ENCODE measurements at places on chromosomes 6 and 20. TPM values are rescaled to one million over a fixed set of nuclear protein-coding genes. Genes with fewer than 3 reads are reported as not detected.

GRCh38 chr20:53101992-53102760 is 130.0 kb downstream of the TSHZ2 start:
- no peak overlapping the region for H3K4me3 ChIP-seq
- H3K27me3 ChIP-seq: no peaks in the 10 kb centered on the region
- H3K27ac ChIP-seq: no peak overlapping the region

DNA sequence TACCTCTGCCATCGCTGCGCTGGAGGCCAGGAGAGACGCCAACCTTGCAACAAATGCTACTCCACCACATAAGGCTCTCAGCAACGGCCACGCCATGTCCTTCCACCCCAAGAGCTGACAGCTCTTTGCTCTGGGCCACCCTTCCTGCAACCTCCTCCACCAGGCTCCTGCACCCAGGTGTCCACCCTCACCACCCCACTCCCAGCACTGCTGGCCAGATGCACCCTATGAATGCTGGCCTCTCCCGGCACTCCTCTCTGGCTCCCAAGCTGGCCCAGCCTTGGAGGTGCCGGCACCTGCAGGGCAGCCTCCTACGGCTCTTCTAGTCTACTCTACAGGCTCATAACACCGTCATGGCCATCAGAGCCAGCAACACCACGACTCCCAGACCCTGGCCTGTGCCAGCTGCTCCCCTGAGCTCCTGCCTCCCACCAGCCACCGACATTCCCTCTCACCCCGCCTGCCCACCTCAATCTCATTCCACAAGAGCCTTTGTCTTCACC is 11.2 kb downstream of the TAF4 start:
- DNase-seq: no peak
- peaks cover 4% of the 10 kb centered on the region for H3K36me3 ChIP-seq
- H3K4me1 ChIP-seq: peaks cover 16% of the 10 kb centered on the region

GRCh38 chr20:21661488-21662055 is 43.9 kb upstream of the PAX1 start:
- no peaks in the 10 kb centered on the region for H3K36me3 ChIP-seq
- peaks cover 23% of the 10 kb centered on the region for H3K27me3 ChIP-seq
- no peak overlapping the region for H3K4me3 ChIP-seq
- no peaks in the 10 kb centered on the region for H3K4me1 ChIP-seq
- H3K27ac ChIP-seq: no peak overlapping the region
- no peak for DNase-seq

DNA sequence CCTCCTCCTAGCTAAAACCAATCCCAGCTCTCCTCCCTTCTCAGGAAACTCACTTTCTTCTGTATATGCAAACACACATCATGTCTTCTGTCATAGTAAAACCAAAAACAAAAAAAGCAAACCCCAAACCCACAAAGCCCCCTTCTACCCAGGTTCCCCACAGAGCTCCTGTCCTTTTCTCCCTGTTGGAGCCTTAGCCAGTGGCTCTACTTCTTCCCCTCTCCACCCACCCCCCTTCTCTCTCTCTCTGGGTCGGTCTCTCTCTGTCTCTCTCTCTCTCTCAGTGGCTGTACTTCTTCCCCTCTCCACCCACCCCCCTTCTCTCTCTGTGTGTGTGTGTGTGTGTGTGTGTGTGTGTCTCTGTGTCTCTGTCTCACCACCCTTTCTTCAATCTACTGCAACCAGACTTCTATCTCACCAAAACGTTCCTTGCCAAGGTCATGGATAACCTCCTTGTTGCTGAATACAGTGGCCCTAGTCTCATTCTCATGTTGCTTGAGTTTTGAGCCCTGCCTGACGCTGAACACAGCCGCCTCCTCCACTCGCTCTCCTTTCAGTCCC is 8.7 kb upstream of the OSER1 start:
- H3K4me3 ChIP-seq: no peak overlapping the region
- H3K36me3 ChIP-seq: no peaks in the 10 kb centered on the region
- DNase-seq: no peak
- H3K27me3 ChIP-seq: no peaks in the 10 kb centered on the region

The PRR18 gene
- total RNA-seq: 0.80 TPM

DNA sequence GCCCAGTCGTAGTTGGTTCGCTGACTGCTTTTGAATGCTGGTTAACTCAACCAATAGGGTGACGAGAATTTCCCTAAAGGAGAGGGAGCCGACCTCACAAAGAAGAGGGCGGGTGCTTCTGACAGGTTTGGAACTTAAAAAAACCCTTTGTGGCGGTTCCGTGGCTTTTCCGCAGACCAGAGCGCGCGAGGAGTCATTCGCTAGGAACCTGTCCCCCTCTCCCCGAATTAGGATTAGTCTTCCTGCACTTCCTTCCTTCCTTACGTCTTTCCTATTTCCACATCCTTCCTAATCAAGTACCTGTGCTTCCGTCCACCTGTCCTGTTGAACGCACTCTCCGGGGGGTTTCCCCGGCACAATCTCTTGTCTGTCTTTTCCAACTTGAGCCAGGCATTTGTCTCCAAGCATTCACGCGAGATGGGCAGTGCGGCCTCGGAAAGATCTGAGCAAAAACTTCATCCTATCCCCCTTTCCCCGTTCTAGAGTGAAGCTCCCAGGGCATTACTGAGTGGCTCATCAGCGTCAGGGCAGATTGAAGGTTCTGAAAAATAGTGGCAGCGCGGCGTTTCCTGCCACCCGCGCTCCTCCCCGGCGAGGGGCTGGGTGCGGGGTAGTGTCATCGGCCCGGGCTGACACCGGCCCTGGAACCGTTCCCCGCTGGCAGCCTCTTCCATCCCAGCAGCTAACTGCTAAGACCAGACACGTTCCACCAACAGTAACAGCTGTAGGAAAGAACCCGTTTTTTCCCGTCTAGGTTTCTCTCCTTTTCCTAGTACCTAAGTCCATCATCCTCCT is 1.5 kb upstream of the STXBP5 start:
- H3K27me3 ChIP-seq: no peaks in the 10 kb centered on the region
- peak; percentile 74 for DNase-seq
- peak overlapping the region; percentile 94 for H3K27ac ChIP-seq

DNA sequence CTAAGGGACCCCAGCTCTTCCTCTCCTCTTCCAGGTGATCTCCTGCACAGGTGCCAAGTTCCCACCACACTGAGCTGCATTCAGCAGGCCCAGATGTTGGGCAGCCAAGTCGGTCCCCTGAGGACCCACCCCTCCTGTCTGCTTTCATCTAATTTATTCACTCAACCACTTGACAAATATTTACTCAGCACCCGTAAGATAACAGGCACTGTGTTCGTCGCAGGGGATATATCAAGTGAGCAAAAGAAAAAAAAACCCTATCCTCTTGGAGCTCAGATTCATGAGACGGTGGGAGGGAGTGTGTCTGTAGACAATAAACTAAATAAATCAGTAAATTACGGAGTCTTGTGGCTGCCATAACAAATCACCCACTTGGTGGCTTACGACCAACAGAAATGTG is 143.6 kb downstream of the MRPL14 start:
- DNase-seq: no peak
- H3K4me1 ChIP-seq: peaks cover 16% of the 10 kb centered on the region
- no peak overlapping the region for H3K4me3 ChIP-seq
- H3K27ac ChIP-seq: no peak overlapping the region
- H3K36me3 ChIP-seq: no peaks in the 10 kb centered on the region

The TTBK1 gene
- total RNA-seq: 1.7 TPM

GRCh38 chr6:116580198-116580597 is 8.9 kb downstream of the RWDD1 start:
- peaks cover 12% of the 10 kb centered on the region for H3K36me3 ChIP-seq
- H3K4me1 ChIP-seq: no peaks in the 10 kb centered on the region
- no peaks in the 10 kb centered on the region for H3K27me3 ChIP-seq
- no peak overlapping the region for H3K27ac ChIP-seq

DNA sequence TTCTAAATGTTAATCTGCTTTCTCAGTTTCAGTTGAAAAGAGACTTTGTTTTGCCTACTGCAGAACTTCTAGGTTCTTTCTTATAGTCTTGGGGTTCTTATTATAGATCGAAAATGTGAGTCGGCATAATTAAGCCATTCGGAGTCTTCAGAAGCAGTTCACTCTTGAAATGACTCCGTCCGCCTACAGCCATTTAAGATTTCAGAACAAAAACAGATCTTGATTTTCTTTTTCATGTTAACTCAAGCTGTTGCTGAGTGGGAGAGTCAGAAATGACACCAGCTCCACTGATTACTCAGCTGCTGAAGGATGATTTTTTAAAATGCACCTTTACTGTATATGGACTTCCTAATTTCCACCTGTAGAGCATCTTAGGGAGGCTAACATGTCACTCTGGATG is 15.9 kb downstream of the PRDM1 start:
- peak overlapping the region; percentile 95 for H3K27ac ChIP-seq
- DNase-seq: no peak
- peak overlapping the region; percentile 18 for H3K4me3 ChIP-seq
- H3K36me3 ChIP-seq: peaks cover 16% of the 10 kb centered on the region
- H3K27me3 ChIP-seq: peaks cover 21% of the 10 kb centered on the region

The HCK gene
- total RNA-seq: not detected

GRCh38 chr6:88179692-88180091 is 13.5 kb upstream of the CNR1 start:
- H3K4me1 ChIP-seq: no peaks in the 10 kb centered on the region
- peaks cover 31% of the 10 kb centered on the region for H3K27me3 ChIP-seq
- no peak overlapping the region for H3K27ac ChIP-seq
- H3K36me3 ChIP-seq: no peaks in the 10 kb centered on the region
- H3K4me3 ChIP-seq: no peak overlapping the region

GRCh38 chr6:32475392-32476206 is 35.9 kb downstream of the HLA-DRA start:
- DNase-seq: no peak
- peaks cover 5% of the 10 kb centered on the region for H3K27me3 ChIP-seq
- H3K4me1 ChIP-seq: no peaks in the 10 kb centered on the region
- H3K4me3 ChIP-seq: no peak overlapping the region

The COX4I2 gene
- not detected for total RNA-seq

The UBD gene
- total RNA-seq: 24.6 TPM

The SRMS gene
- total RNA-seq: not detected

DNA sequence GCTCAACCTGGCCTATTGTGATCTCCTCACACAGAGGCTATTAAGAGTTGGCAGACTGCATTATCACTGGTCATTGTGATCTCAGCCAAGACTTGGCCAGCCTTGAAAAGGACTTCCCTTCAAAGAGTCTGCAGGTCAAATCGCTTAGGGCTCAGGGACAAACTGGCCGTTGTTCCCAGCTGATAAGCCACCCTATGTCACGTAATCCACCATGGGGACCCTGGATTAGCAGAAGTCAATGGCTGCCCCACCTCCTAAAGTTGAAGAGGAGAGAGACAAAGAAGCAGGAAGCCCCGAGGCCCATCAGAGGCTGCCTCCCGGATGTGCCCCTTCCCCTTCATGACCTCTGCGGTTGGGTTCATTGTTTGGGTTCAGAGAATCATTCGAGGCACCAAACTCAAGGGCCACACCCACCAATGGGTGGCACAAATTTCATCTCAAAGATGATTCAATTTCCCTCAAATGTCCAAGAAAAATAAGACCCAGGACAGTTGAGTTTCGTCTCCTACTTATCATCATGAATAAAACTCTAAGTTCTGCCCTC is 56.6 kb downstream of the BPIFB1 start:
- no peaks in the 10 kb centered on the region for H3K4me1 ChIP-seq
- no peaks in the 10 kb centered on the region for H3K27me3 ChIP-seq
- DNase-seq: no peak
- no peak overlapping the region for H3K27ac ChIP-seq

- H3K36me3 ChIP-seq: no peaks in the 10 kb centered on the region
- H3K27ac ChIP-seq: no peak overlapping the region
- peaks cover 7% of the 10 kb centered on the region for H3K27me3 ChIP-seq
- peaks cover 7% of the 10 kb centered on the region for H3K4me1 ChIP-seq
- no peak for DNase-seq
- no peak overlapping the region for H3K4me3 ChIP-seq
These were observed 187.3 kb upstream of the JAG1 start for GRCh38 chr20:10861090-10861489.

The PTCRA gene
- not detected for total RNA-seq

The LBP gene
- not detected for total RNA-seq

DNA sequence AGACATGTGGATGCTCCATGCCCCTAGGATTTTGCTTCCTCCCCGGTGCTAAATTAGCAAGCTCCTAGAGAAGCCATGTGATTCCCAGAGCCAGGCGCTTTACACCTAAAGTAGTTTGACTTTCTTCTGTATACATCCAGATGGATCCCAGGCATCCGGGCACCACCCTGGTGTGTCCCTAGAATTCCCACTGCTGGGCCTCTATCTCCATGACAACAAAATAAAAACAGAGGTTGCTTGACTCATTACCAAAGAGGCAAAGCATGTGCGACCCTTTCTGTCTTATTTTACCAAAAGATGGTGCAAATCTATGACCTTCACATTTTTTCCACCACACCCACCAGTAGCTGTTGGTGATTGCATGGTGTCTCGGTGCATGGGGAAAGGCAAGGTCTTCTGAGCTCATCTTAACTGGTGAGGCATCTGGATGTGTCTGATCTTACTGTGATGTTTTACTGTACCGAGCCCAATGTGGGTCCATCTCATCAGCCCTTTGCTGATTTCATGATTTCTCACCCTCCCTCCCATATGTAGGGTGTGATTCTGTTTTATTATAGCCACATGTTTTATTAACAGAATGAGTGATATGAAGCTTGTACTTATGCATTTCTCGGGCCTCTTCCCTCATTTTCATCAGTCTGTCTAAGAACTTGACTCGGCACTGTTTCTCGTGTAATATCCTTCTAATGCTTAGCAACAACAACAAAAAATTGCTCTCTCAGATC is 27.4 kb upstream of the VAPB start:
- H3K27me3 ChIP-seq: no peaks in the 10 kb centered on the region
- H3K4me1 ChIP-seq: peaks cover 21% of the 10 kb centered on the region
- DNase-seq: no peak
- no peak overlapping the region for H3K4me3 ChIP-seq
- H3K36me3 ChIP-seq: peaks cover 40% of the 10 kb centered on the region

The RAET1E gene
- total RNA-seq: not detected

The BIRC7 gene
- not detected for total RNA-seq

DNA sequence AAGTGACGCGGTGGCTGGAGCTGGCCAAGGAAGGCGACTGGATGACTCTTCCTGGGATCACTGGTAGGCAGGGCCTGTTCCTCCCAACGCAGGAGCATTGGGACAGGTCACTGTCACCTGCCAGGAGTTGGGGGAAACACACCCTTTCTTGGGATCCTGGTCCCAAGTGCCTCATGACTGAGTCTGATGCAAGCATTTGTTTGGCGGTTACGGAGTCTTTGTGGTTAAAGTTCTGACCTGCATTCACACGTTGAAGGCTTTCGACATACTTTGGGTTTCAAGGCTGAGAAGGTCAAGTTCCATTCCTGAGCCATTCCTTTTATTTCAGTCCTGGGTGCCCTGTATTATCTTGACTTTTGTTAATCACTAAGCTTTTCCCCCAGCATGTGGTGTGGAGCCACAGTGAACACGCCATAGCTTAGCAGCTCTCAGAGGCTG is 6.0 kb downstream of the PNLDC1 start:
- H3K36me3 ChIP-seq: no peaks in the 10 kb centered on the region
- DNase-seq: no peak
- no peaks in the 10 kb centered on the region for H3K4me1 ChIP-seq
- peak overlapping the region; percentile 56 for H3K27ac ChIP-seq
- H3K4me3 ChIP-seq: no peak overlapping the region

DNA sequence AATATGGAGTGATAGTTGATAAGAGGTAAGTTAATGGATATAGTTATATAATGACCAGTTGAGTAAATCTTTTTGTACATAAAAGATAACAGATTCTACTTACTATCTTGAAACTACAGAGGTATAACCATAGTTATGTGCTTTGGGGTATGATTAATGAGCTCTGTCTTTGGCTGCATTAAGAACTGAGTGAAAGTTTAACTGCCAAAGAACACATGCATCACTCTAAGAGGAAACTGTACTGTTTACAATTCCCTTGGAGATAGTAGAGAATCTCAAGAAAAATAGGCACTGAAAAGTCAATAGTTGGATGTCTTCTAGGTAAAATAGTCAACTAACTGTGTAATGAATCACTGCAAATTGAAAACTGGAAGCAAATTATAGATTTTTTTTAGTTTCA is 1129.5 kb downstream of the EPHA7 start:
- H3K4me3 ChIP-seq: no peak overlapping the region
- H3K36me3 ChIP-seq: no peaks in the 10 kb centered on the region
- no peak overlapping the region for H3K27ac ChIP-seq
- no peaks in the 10 kb centered on the region for H3K4me1 ChIP-seq
